Stimulated activated effector memory CD8-positive, alpha-beta T cell treated with anti-CD3 and anti-CD28 coated beads, Interleukin-12 subunit alpha, Interleukin-12 subunit beta, amount 100 ng/mL, for 72 hours (primary cell): ENCODE measurements at places on chromosomes 7 and 10.

GRCh38 chr10:12484002-12484918 is 134.9 kb downstream of the CAMK1D start:
- DNase-seq, result no peak

- DNase-seq, result no peak
These were observed 81.1 kb downstream of the PLPP4 start for GRCh38 chr10:120538091-120538490.

GRCh38 chr7:27873981-27874957 is 134.3 kb downstream of the TAX1BP1 start:
- no peak for DNase-seq

GRCh38 chr10:43115881-43116595 is 22.2 kb upstream of the CSGALNACT2 start:
- DNase-seq, result no peak

DNA sequence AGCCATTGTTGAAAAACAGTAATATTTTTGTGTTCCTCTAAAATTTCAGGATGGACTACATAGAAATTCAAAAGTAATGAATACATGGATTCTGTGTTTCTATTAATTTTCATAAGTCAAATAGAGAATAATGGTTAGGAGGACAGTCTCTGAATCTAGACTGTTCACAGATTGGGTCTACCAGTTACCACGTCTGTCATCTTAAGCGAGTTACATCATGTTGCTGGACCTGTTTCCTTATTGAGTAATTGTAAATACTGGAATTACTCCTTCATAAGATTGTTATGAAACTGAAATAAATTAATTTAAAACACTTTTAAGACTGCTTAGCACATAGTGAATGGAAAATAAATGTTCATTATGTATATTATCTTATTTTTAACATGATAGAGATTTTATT is 172.3 kb downstream of the KCND2 start:
- no peak for DNase-seq

DNA sequence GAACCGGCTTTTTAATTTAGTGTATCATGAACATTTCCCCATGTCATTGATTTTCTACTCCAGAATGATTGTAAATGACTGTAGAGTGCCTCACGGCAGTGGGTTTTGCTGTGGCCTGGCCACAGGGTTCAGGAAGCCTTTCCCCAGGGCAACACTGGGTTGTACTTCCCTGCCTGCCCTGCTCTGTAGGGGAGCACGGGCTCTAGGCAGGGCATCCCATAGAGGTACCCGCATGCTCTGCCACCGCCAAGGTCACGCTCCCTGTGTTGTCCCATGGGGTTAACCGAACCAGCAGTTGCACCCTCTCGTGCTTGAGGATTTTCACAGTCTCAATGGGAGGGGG is 63.8 kb downstream of the BPGM start:
- no peak for DNase-seq

- no peak for DNase-seq
These were observed 95.7 kb downstream of the PKD1L1 start for GRCh38 chr7:47852330-47853245.
